ENCODE measurements at places on chromosomes 12 and 14.
A peak's percentile ranks its signal among the peaks of the same experiment; 100 is the strongest.

GRCh38 chr14:75434890-75435248, 7.0 kb downstream of the JDP2 start:
- no peak for DNase-seq

DNA sequence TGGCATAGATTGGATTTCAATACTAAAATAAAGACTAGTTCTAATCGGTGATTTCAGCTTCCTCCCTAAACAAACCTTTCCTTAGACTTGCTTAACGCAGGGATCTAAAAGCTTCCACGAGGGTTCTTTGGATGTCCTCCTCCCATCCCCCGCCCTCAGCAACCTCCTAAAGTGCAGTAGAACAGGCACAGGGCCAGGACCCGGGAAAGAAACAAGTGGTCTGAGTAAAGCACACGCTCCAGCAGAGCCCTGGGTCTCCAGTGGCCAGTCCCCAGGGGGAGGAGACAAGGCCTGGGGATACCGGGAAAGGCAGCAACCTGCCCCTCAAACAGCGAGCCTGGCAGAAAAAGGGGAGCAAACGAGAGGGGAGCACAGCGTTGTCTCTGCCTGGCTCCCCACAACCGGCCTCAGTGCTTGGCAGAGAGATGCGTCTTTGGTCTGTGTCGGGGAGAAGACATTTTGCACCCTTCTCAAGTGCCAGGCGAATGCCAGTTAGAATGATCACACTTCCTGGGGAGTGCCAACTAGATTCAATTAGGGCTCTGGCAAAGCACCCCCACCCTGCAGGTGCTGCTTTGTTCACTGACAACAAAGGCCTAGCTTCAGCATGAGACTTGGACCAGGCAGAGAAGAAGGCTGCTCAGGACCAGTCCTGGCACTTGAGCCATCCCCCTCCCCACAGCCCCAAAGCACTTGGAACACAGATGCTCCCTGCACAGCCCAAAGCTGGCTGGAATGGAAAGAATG, 17.1 kb upstream of the SLC6A12 start:
- no peak for DNase-seq

DNA sequence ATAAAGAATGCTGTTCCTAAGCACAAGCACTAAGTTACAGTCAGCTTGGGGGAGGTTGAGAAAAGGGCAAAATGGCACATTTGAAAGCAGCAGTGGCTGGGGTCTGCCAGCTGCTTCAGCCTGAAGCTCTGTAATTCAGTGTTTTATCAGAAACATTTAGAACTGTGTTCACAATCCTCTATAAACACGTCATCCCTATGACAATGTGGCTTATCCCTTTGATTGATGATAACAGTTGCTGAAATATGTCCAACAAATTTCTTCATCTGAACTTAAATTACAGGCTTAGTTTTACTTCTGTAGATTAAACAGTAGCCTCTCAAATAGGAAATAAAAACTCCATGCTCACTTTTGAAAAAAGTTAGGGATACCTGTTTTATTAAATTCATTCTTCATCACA, 108.8 kb downstream of the VEZT start:
- DNase-seq: no peak

GRCh38 chr12:66066137-66066928, 64.2 kb downstream of the LLPH start:
- no peak for DNase-seq

GRCh38 chr12:109047081-109047805, 5.1 kb upstream of the USP30 start:
- DNase-seq: no peak

GRCh38 chr12:6550294-6551062, 5.4 kb downstream of the IFFO1 start:
- DNase-seq: no peak

DNA sequence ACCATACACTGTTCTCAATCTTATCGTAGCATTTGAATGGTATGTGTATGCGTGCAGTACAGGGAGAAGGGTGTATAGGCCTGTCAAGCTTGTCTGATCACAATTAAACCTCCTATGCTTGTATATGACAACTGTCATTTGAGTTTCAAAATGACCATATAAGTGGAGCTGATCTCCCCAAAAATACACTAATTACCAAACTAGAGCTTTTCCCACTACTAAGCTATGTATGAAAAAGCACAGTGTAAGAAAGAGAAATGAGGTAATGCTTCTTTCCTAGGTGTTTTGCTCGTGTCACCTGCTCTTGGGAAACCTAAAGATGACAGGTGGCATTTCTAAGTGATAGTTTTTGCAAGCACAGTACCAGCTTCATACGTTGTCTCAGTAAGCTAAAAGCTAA, 1.1 kb upstream of the STK38L start:
- no peak for DNase-seq

GRCh38 chr14:95424529-95424928, 91.9 kb downstream of the SYNE3 start:
- no peak for DNase-seq

DNA sequence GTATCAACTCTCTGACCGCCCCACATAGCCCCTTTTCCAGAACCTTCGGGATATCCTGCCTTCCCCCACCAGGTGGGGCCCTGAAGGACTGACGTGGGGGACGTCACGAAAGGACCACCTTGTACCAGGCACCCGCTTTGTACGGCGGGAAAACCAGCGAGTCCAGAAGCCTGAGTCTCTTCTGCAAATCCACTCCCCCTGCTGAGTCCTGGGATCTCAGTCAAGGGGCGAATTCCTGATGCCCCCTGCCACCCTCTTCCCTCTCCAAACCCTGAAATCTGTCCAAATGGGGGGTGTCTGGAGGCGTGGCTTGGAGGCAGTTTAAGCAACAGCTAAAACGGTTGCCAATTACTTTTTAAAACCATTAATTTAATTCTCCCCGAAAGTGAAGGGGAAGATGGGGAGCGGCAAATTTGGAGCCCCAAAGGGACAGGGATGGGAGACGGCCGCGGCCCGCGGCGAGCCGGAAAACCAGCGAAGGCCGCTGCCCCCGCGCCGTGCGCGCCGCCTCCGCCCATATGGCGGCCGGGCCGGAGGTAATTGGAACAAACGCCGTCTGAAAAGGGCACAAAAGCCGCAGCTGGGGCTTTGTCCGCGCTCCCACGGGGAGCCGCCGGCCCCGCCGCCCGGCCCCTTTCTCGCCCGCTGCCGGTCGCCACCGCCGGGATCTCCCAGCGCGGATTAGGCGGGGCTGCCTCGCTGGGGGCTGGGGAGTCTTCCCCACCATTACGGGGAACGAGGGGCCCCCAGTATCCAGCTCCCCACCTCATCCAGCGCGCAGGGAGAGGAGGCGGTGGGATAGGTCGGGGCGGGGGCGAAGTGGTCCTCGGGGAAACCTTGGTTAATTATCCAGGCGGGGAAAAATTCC, 6.6 kb downstream of the LHX5 start:
- DNase-seq: no peak

DNA sequence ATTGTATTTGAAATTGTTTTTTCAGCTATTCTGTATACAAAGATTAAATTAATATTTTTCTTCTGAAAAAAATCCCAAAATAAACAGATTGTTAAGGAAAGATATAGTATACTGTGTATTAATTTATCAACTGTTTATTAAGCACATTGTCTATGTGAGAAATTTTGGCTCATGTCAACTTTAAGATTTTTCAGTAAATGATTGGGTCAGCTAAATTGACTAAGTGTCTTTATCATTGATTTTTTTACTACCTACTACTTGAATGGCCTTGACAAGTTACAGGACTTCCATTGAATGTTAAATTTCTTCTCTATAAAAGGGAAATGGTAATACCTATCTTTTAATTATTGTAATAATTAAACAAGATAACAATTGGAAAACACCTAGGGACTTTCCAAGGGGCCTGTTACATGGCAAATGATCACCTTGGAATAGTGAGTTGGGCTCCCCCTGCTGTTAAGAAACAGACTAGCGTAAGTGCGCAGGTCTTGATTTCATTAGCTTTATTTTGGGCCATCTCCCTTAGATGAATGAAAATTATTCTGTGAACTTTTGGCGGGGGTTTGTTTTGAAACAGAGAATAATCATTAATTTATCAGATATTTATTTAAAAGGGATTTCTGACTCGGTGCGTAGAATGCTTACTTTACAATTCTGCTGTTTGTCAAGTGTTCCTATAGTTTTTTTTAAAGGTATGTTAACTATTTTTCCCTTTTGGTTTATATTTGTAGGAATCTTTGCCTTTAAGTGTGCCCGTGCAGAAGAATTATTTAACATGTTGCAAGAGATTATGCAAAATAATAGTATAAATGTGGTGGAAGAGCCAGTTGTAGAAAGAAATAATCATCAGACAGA, 14.5 kb upstream of the CCT2 start:
- peak; percentile 52 for DNase-seq

GRCh38 chr12:12939888-12940287, 12.1 kb downstream of the GPRC5D start:
- no peak for DNase-seq

DNA sequence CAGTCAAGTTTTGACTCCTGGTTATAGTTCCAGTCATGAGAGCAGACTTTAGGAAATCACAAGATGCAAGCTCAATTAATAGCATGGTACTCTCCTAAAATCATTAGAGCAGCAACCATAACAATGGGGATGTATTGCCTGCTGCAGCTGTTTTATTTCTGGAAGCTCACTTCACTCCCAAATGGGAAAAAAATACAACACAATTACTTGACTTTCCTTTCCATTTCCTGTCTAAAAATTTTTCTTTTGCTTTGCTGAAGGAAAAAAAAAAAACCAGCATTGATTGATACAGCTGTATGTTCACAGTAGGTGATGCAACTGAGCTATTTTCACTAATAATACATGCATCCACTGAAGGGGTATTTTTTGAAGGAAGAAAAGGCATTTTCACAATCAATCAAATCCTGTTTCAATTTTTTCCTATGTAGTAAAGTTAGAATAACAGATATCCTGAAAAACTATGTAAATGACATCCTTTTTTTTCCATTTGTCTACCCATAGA, 143.9 kb upstream of the NOVA1 start:
- DNase-seq: no peak

DNA sequence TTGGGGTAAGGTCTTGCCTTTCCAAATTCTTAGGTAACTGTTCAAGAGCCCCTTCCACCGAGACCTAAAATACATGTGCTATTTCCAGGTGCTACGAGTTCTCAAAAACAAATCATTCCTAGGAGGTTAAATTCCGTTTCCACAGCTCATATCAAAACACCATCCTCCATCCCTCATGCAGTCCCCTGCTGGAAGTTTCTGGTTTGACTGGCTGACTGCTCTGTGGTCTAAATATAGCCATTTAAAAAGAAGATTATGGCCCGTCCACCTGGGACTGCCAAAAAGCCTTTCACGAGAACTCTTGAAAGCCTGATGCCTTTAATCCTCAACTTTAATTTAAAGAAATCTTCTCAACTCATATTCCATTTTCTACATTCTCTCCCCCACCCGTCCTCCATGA, 201.5 kb upstream of the MYL2 start:
- no peak for DNase-seq

- DNase-seq: no peak
Measured at GRCh38 chr14:65237023-65237814, 134.9 kb upstream of the MAX start.

DNA sequence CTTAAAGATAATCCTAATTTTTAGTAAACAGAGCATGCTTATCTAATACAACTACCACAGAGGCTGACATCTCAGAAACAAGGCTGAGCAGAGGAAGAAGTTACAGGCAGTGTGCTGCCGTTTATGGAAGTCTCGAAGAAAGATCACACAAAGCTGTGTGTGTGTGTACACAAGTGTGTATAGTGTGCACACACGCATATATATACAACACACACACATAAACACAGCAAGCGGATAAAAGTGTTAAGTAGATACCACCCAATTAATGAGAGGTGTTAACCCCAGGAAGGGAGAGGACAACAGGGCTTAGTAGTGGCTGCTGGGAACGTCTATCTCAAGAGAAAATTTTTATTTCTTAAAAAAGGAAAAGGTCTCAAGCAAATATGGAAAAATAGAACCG, 15.3 kb downstream of the CCDC88C start:
- no peak for DNase-seq

- DNase-seq: no peak
Measured at GRCh38 chr14:54695196-54695595, 128.3 kb downstream of the SAMD4A start.

DNA sequence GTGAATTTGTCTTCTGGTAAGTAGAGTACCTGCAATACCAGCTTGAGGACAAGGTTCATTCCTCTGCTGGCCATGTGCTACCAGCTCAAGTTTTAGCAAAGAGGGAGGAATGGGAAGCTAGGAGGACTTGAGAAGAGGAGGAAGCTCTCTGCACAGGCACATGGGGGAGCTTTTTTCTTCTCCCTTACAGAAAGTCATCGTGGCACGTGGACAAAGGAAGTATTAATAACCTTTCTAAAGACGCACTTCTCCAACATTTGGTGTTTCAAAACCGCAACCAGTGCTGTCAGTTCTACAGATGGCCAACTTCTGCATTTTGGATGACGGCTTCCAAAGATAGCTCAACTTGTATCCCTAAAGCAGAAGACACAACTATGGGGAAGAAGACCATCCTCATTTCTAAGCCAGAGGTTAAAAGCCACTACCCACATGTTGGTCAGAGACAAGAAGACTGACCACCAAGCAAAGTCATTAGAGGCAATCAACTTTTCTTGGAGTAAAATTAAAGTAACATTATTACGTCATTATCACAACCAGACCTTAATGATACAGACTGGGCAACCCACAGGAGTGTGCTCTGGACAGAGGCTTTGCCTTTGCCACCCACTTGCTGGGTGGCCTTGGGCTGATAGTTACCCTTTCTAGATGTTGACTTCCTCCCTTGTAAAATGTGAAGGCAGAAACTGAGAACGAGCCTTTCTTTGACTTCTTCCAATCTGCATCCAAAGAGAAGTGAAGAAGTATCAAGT, 12.3 kb upstream of the TMED10 start:
- no peak for DNase-seq

- no peak for DNase-seq
Measured at GRCh38 chr12:56261503-56262232, 3.5 kb upstream of the ANKRD52 start.

DNA sequence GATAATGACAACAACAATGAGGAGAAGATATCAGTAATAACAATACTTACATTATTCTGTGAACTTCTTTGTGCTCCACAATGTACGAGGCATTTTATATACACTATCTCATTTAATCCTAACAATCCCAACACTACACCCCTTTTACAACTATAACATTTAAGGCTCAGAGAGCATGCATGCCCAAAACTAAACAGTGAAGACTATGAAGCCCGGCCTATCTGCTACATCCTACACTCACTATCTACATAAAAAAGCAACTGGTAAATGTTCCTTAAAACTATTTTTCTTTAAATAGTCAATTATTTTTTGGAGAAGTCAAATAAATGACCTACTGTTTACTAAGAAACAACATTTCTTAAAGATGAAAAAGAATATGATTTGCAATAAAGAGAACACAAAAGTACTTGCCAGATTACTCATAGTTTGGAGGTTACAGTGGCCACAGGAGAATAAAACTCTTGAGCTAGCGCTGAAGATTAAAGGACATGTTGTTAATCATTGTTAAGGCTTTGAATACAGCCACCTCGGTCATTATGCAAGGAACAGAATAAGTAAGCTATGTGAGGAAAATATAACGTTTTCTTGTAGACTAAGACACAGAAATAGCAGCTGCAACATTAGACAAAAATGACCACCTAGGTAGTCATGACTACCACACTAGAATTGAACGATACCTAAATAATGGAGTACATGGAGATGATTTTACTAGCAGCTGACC, 56.7 kb downstream of the EPS8 start:
- no peak for DNase-seq

Data from nephron progenitor cell (in vitro differentiated cells).